ENCODE measurements at places on chromosomes 3 and 15.

GRCh38 chr3:29720665-29721064 lies 439.8 kb downstream of the RBMS3 start:
- no peak for DNase-seq

GRCh38 chr3:55205990-55206389 lies 278.1 kb upstream of the LRTM1 start:
- no peak for DNase-seq

DNA sequence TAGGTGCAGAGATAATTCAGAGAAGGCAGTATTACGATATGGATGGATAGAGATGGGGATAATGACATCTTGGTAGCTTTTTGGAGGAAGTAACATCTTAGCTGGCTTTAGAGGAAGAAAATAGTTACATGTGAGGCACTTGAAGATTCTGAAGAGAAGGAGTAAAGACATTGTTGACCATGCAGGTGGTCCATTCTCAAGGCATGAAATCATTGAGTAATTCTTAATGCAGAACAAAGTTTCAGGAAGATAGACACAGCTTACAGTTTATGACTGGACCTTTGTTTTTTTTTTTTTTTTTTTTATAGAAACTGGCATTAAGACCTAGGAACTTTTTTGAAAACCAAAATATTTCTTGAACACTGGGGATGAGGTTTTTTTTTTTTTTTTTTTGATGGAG lies 28.2 kb downstream of the MBNL1 start:
- no peak for DNase-seq

GRCh38 chr3:123597561-123597960 lies 12.7 kb upstream of the HACD2 start:
- no peak for DNase-seq

DNA sequence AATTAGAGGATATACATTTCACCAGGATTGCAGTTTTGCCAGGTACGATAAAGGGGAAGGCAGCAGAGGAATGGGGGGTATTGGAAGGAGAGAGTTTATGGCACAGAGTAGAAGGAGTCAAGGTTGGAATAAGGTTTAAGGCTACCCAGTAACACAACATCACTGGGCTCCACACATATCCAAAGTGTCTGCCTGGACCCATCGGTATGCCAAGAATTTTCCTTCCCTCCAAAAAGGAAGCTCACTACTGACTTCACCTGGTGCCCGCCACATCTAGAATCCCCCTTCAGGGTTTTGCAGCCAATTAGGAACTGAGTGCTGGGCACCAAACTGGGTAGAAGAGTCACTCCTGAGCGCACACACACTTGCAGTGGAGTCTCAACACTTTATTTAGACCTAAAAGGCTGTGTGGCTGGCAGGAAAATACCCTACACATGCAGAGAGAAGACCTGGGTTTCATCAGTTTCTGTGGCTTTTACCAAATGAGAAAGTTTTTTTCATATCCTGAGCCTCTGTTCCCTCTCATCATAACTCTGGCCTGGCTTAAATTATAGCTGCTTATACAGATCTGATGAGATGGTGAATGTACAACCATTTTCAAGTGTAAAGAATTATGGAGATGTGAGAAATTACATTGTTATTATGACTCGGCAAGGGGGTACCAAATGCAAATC lies 190.8 kb upstream of the LPP start:
- DNase-seq, result no peak
